Bronchial epithelial cell (primary cell): ENCODE measurements at places on chromosomes 5 and 9. TPM values are rescaled to one million over a fixed set of nuclear protein-coding genes. Genes with fewer than 3 reads are reported as not detected.

The GRIA1 gene
- total RNA-seq: under 0.01 TPM in 1 of 2 replicates, not detected in the other

The DOLK gene
- total RNA-seq: 22.6 and 24.6 TPM in 2 replicates

The C9orf153 gene
- 0.26 TPM in 2 replicates for total RNA-seq

The EQTN gene
- not detected in 2 replicates for total RNA-seq

DNA sequence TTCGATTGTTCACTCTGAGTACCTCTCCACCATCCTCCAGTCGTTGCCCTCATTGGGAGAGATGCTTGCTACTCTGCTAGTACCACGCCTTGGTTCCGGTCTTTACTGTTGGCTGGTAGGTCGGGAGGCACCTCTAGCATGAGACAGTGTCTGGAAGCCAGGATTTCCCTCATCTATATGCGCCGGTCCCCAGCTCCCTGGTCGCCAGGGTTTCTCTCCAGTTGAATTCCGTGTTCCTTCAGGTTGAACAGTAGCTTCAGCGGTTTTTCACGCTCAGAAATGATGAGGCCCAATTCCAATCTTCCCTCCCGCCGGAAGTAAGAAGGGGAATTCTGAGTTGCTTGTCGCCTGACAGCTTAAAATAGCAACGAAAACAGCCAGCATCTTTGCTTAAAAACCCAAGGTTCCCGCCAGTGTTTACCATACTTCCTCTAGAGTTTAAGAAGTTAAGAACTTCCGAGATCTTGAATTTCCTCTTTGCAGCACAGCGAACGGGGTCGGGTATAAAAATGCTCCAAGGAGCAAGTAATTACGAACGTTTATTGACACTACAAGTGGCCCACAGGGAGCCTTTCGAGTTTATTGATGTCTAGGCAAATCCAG, 1.3 kb upstream of the ST8SIA4 start:
- no peak for DNase-seq

GRCh38 chr5:17077440-17078233, 139.8 kb upstream of the BASP1 start:
- no peak for DNase-seq
